NCI-H1694 treated with DMSO at 0.1 percent for 48 hours (cell line): ENCODE measurements at places on chromosomes 2 and 18.
A peak's percentile ranks its signal among the peaks of the same experiment; 100 is the strongest.

DNA sequence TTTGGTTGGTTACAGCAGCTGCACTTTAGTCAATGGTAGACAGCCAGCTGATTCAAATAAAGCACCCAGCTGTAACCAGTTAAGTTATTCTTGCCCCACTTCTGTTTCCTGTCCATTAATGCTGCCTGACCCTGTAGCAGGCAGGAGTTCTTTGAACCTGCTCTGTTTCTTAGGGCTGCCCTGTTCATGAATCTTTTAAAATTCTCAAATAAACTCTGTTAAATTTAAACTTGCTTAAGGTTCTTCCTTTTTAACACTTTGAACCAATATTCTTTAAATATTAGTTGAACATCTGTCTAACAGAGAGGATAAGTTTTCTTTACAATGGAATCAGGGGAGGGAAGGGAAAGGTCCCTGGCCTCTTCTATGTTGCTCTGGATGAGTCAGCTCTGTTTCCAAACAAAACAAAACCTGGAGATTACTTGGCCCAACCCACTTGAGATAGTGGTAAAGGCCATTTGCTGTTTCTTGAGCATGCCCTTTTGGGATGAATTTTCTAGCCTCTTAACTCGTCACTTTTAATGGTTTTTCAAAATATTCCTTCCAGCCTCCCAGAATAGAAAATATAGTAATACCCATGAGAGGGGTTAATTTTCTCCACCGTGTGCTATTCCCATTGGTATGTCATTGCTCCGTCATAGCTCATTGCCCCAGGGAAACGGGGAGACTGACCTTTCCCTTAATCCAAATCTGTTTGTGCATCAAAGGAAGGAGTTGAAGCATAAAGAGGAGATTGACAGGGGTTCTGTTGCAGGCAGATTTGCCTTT, 112.1 kb upstream of the FHL2 start:
- no peak for DNase-seq

DNA sequence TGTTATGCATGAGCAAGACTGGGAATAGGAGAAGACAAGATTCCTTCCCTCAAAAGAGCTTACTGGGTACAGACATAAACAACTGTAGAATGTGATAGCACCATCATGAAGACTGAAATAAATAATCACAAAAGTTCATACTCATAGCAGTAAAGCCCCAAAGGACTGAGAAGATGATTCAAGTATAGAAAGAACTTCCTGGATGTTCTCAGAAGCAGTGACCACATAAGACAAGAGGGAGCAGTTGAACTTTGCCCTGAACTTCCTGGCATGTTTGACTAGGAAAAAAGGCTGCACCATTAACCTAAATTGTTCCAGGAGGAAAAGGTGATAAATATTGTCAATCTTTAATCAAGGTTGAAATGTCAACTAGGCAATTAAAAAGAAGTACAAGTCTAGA, 57.8 kb upstream of the CCDC141 start:
- DNase-seq: no peak

- DNase-seq: no peak
These were observed 121.1 kb upstream of the ACAA2 start for GRCh38 chr18:49934457-49934856.

- DNase-seq: no peak
These were observed 202.1 kb upstream of the REV1 start for GRCh38 chr2:99691926-99692325.

DNA sequence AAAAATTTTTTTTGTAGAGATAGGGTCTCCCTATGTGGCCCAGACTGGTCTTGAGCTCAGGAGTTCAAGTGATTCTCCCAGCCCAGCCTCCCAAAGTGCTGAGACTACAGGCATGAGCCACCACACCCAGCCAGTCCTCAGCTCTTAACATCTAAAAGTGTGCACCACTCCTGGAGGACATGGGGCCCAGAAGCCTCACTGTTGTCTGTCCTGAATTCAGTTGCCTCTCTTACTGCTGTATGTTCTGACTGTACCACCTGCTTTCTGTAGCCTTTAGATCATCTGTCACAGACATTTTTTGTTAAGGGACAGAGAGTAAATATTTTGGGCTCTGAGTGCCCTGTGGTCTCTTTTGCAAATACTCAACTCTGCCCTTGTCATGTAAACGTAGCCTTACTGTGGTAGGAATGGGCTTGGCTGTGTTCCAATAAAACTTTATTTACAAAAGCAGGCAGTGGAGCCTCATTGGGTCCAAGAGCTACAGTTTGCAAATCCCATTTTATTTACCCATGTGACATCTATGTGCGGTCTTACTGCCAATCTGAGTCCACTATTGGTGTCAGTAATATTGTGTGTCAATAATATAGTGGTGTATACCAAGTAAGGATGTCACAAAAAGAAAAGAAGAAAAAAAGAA, 38.1 kb downstream of the TMEM37 start:
- DNase-seq: no peak

DNA sequence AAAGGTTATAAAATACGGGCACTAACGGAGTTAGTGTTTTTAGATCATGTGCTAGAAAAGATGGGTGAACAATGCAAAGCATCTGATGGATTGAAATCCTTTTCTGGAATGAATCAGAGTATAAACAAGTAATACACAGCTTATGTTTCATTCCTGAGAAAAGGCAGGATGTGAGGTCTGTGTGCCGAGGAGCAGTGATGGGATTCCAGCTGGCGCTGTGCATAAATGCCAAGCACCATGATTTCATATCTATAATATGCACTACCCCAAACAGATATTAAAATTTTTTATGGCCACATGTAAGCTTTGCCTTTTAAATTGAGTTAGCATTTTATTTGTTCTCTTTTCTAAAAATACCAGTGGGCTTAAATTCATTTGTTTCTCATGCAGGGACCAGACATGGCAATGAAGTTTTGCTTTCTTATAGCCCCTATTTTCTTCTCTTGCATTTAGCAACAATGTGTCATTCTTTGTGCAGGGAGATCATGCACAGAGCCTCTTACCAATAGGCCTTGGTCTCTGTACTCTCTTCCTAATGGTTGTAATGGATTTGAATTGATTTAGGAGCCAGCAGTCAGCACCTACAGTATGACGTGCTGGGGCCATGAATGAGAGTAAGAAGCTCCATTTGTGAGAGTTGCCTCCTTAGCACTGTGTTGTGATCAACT, 323.9 kb downstream of the SLC8A1 start:
- DNase-seq: no peak

GRCh38 chr2:139790807-139791752, 1010.9 kb upstream of the NXPH2 start:
- peak; percentile 80 for DNase-seq

DNA sequence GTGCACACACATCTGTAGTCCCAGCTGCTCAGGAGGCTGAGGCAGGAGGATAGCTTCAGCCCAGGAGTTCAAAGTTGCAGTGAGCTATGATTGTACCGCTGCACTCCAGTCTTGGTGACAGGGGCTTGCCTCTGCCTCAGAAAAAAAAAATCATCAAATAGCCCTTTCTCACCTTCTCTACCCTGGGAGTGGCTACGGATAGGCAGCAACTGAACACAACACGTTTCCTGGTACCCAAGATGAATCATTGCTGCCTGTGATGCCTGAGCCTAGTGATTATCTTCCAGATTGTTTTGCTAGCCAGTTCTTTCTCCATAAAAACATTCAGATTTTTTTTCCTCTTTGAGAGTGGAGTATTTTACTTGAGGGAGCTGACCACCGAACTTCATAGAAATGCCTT, 13.5 kb downstream of the INPP4A start:
- DNase-seq: no peak

DNA sequence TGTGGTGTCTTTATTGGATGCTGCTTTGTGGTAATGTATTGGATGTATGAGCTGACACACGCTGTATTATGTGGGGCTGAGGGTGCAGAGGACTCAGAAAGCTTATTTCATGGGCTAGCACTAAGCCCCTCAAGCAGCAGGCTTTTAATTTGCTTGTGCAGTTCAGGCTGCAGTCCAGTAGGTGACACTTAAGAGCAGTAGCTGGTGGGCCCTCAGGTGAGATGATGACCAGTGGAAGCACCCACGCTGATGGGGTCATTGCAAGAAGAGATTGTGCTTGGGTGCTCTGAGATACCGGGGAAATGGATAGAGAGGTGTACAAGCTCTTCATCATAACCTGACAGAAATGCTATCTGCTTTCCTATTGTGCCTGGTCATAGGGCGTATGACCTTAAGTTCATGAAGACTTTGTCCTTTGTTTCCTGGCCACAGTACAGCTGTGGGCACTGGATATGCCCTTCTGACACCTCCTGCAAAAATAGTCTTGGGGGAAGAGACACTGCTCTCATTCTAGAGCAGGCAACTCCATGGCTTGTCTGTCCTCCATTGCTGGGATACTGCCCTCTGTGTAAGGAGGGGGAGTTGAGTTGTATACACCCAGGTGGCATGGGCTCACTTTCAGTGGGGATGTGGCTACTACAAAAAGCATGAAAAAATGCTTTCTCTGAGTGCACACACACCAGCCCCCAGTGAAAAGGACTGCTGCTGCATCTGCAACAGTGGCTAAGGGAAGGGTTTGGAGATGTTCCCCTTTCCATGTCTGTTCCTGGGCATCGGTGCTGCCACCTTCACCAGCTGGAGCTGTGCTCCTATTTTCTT, 205.7 kb upstream of the ZSWIM2 start:
- DNase-seq: no peak

GRCh38 chr2:161028581-161028980, 131.6 kb upstream of the TANK start:
- no peak for DNase-seq

DNA sequence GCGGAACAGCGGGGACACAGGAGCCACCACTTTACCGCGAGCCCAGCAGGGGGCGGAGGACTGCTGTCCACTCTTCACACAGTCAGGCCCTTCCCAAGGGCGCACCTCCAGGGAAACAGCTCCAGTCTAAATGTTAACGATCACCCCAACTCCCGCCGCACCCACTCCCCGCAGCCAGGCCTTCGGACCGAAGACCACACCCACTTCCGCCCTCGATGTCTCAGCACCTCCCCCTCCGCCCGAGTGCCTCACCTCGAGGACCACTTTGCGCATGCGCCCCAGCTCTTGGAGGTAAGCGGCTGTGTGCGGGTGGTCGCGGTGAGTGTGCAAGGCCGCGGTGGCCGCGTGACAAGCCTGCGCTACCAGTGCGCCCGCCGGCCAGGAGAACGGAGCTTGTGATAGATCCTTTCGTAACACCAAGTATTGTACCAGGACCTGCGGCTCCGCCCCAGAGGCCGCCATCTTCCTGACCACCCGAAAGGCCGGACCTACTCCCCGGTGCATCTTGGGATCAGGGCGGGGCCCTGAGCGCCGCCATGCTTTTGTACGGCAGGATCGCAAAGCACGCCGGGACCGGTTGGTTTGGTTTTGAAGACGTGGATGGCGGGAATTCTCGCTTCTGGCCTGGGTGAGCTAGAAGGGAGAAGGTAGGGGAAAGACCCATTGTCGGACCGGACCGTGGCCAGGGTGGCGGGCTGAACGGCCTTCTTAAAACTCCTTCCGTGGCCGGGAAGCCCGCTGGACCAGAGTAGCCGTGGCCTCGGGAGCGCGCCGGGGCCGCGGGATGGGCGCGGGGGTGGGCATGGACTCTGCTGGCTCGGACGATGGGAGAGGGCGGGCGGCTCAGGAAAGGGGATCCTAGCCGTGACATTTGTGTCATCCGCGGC, at the start of the genes CENPO and PTRHD1:
Gene CENPO (plus strand): TSS at position 552 of the 887 bp plus-strand sequence. CDS start 495 bp downstream, outside the sequence.
Gene PTRHD1 (minus strand): TSS at position 518 of the 887 bp plus-strand sequence. CDS start 14 bp downstream, at position 504.
- DNase-seq: peak; percentile 97

DNA sequence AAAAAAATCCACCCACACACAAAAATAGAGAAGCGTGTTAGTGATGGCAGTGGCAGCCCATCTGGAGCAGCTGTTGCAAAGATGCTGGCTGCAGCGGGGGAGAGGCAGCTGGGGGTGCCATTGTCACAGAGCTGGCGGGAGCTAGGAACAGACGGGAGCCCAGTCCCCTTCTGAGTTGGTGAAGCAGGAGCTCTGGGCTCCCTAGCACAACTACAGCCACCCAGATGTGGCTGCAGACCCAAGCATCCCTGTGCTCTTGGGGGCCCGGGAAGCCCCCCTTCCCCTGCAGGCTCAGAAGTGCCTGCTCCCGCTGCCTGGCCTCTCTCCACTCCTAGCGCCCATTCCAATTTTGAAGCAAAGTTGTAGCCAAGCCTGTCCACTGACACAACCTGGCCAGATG, 366.6 kb upstream of the MC4R start:
- no peak for DNase-seq

DNA sequence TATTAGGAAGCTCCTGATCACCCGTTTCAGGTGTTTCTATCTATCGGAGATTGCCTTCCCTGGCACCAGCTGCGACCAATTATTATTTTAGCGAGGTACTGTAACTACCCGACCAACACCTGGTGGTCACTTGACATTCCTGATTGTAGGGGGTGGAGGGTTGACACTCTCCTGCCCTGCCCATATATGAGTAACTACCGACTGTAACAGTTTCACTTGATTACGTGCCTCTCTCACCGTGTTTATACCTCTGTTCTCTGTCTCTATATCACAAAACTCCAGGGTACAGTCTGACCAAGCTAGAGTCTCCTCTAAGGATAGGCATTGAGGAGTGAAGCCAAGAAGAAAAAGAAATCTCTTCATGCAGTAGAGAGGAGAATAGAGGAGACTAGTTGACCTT, 268.0 kb upstream of the LRATD1 start:
- DNase-seq: no peak

GRCh38 chr18:3666526-3667254, 216.7 kb downstream of the TGIF1 start:
- no peak for DNase-seq

GRCh38 chr2:102294802-102295489, 16.4 kb upstream of the IL1RL1 start:
- no peak for DNase-seq

DNA sequence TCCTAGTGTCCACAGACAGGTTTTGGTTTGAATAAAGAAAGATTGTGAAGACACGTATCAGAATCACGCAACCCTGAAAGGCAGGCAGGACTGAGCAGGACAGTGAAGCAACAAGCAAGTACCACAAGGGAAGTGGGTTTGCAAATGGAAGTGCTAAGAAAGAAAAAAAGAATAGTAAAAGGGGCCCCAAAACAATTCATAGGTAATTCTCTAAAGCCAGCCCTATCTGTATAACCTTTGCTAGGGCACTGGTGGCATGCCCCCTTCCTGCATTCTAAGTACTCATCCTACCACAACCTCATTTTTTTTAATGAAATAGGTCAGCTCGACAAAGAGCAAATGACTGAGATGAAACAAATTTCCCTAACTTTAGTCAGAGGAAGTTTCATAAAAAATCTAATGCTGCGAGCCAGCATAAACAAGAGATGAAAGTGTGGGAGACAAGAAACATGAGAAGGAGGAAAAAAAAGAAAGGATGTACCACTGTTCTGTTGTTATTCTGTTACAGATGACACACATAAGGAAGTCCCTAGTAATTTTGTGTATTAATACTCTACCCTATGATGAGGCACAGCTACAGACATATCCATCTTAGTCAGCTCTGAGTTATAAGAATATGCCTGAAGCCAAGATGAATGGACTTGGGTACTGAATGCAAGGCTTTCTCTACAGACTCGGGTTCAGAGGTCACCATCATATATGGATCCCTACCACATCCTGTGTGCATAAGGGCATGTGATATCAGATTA, 32.2 kb downstream of the IKZF2 start:
- DNase-seq: no peak

GRCh38 chr18:58390399-58390798, 238.5 kb downstream of the ALPK2 start:
- DNase-seq: no peak

- DNase-seq: no peak
These were observed 384.6 kb downstream of the STK39 start for GRCh38 chr2:167862782-167863181.

- no peak for DNase-seq
These were observed 211.7 kb downstream of the PMAIP1 start for GRCh38 chr18:60111525-60111924.

- no peak for DNase-seq
These were observed 498.7 kb downstream of the BCL11A start for GRCh38 chr2:60054571-60055340.
